Right ventricle myocardium superior (tissue), 1 donor: ENCODE measurements at places on chromosomes 7 and 10.

DNA sequence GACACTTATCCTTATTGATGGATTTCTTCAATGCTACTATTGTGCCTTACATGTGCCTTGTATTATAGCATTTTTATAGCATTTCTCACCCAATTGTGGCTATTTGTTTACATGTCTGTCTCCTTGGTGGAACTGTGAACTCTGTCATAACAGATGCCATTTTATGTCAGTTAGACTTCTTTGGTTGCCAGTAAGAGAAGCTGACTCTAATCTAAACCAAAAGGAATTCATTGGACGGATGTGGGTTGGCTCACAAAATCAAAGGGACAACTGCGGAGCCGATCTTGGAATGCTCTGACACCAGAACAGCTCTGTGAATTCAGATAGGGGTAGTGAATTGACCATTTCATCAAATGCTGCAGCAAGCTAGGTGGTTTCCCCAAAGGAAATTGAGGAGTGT is 15.0 kb downstream of the GARIN1A start:
- DNase-seq: no peak

DNA sequence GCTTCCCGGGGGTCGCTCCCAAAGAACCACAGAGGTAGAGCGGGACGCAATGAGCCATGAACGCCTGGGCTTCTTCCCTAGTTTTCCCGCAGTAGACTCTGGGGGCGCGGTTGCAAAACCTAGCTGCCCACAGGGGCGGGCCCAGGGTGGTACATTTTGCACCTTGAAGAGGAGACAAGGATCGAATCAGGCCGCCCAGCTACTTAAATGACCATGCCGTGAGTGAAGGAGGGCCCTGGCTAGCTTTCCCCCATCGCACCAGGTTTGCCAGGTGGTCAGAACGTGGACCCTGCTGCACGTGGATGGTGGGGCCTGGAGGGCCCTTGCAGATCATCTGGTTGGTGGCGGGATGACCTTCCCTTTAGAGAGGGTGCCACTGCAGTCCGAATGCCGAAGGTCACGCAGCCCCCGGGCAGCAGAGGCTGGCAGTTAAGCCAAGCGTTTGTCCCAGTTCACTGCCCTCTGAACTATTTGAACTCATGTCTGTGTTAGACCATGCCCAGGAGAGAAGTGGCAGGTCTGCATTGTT is 604 bp upstream of the SHTN1 start:
- DNase-seq: no peak

- DNase-seq: no peak
These were observed 3.1 kb upstream of the DOCK1 start for GRCh38 chr10:126902157-126902556.

- no peak for DNase-seq
These were observed 14.0 kb upstream of the GTPBP4 start for GRCh38 chr10:974038-974784.

- DNase-seq: no peak
These were observed 92.1 kb upstream of the CXCL12 start for GRCh38 chr10:44477046-44477425.

DNA sequence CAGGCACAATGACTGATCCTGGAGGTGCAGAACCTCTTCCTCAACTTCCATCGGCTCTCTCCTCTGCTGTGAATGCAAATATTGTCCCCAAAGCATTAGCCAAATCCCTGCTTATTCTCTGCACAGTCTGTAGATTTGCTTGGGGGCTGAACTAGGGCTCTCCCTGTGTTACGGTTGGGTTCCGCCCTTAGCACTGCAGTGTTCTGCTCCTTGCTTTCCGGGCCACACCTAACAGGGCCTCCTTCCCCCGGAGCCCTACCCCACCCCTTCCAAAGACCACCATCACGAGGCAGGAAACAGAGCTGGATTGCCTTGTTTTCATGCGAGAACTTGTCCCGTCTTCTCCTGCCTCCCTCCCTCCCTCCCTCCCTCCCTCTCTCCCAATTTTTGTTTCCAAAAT is 36.6 kb downstream of the SLC25A28 start:
- DNase-seq: no peak

DNA sequence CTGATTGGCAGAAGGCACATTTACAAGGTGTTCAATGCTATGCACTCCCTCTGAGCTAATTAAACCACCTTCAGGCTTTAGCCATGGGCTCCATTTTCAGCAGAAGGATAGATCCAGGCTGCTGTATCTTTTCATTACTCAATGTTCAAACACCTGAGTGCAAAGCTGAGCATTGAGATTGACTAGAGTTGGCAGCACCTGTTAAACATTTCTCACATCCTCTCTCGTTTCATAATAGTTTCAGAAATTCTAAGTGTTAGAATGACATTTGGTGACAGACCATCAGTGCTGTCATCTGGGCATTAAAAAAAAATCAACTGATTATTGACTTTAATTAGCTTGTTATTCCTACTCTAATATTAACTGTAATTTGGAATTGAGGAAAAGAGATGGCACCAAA is 187.1 kb upstream of the SEMA3E start:
- DNase-seq: no peak

GRCh38 chr10:62978482-62978881 is 154.6 kb upstream of the NRBF2 start:
- DNase-seq: no peak

DNA sequence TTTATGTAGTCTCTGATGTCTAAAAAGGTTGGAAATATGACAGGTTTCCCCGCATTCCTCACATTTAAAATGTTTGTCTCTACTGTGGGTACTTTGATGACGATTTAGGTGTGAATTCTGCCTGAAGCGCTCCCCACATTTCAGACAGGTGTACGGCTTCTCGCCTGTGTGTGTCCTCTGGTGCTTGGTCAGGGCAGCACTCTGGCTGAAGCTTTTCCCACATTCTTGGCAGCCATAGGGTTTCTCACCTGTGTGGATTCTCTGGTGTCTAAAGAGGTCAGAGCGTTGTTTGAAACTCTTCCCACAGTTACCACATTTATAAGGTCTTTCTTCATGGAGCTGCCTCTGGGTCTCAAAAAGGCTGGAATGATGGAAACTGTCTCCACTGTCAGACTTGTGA is 6.3 kb downstream of the ZNF394 start:
- DNase-seq: no peak

GRCh38 chr10:88994019-88994418 is 3.4 kb downstream of the FAS start:
- no peak for DNase-seq

- DNase-seq: no peak
These were observed 64.6 kb downstream of the CUX1 start for GRCh38 chr7:101882005-101882421.

DNA sequence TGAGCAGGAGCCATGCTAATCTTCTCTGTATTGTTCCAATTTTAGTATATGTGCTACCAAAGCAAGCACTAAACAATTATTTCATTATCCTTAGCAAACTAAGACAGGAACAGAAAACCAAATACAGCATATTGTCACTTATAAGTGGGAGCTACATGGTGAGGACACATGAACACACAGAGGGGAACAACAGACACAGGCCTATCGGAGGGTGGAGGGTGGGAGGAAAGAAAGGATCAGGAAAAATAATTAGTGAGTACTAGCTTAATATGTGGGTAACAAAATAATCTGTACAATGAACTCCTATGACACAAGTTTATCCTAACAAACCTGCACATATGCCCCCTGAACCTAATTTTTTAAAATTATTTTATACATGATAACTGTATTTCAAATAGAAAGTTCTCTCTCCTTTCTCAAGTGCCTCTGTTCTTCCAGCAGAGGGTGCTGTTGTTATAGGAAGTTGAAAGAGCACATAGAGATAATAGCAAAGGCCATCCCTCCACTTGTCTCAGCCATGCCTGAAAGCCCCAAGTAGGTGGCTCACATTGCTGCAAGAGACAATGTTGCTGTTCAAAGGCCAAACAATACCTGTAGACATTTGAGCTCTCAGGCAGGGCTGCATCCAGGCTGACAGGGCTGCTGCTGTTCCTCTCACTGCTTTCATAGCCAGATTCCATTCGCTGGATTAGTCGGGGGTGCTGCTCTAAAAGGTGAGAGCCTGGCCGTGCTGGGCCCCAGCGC is 33.4 kb upstream of the PPP3CB start:
- DNase-seq: no peak

- DNase-seq: no peak
These were observed 54.4 kb downstream of the ARMH3 start for GRCh38 chr10:102001435-102002068.

- DNase-seq: no peak
These were observed 19.3 kb downstream of the CACNB2 start for GRCh38 chr10:18159557-18159956.

DNA sequence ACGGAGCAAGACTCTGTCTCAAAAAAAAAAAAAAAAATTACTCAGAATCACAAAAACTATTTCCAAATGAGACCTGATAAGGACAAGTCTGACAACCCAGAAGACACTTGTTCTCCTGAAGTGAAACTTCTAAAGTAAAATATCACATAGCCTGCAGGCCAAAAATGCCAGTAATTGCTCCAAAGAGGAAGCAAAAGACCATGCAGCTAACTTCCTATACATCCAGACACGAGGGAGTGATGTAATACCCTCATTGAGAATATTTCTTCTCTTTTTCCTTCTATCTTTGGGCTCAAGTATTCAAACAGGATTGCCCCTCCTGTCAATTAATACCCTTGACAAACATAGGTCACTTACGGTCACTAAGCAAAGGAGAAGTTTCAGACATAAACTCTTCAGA is 31.2 kb downstream of the ARMH3 start:
- DNase-seq: no peak

DNA sequence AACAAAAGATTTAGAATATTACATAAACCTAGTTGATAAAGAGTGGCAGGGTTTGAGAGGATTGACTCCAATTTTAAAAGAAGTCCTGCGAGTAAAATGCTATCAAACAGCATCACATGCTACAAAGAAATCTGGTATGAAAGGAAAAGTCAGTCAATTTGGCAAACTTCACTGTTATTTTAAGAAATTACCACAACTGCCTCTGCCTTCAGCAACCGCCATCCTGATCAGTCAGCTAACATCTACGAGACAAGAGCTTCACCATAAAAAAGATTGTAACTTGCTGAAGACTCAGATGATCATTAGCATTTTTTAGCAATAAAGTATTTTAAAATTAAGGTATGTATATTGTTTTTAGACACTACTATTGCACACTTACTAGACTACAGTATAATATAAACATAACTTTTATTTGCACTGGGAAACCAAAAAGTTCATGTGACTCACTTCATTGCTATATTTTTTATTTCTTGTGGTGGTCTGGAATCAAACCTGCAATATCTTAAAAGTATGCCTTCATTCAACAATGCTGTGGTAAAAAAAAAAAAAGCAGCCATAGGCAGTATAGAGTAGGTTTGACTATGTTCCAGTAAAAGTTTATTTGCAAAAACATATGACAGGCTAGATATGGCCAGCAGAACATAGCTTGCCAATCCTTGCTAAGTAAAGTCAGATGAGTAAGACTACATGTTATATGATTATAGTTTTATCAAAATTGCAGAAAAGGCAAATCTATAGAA is 74.4 kb downstream of the GLCCI1 start:
- DNase-seq: no peak

DNA sequence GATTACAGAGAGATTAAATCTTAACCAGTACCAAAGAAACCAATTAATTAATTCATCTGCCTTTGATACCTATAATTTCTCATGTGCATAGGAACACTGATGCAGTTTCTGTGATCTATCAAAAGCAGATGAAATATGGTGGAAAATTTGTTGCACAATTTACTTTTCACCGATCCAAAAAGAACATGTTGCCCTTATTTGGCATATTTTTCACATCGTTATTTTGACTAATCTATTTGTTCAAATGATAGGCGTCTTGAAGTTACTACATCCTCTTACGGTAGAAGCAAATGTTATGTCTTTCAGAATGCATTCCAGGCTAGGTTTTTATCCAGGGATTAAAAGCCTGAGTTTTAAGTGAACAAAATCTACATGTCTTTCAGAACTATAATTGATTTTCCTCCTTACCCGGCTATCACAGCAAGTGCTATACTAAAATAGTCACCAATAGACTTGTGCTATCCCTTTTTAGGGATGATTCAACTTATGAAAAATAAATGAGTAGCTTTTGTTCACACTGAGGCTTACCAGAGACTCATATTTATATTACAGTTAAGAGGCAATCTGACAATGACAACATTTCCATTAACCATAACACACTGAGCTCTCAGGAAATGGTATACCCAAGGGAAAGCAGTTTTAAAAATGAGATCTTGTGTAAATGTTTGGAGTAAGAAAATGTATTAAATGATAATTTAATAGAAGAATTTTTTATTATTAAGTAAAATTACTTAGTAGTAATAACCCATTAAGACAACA is 16.8 kb upstream of the TES start:
- DNase-seq: no peak

- peak; percentile 79 for DNase-seq
These were observed 328 bp downstream of the ESYT2 start for GRCh38 chr7:158829021-158829341.

DNA sequence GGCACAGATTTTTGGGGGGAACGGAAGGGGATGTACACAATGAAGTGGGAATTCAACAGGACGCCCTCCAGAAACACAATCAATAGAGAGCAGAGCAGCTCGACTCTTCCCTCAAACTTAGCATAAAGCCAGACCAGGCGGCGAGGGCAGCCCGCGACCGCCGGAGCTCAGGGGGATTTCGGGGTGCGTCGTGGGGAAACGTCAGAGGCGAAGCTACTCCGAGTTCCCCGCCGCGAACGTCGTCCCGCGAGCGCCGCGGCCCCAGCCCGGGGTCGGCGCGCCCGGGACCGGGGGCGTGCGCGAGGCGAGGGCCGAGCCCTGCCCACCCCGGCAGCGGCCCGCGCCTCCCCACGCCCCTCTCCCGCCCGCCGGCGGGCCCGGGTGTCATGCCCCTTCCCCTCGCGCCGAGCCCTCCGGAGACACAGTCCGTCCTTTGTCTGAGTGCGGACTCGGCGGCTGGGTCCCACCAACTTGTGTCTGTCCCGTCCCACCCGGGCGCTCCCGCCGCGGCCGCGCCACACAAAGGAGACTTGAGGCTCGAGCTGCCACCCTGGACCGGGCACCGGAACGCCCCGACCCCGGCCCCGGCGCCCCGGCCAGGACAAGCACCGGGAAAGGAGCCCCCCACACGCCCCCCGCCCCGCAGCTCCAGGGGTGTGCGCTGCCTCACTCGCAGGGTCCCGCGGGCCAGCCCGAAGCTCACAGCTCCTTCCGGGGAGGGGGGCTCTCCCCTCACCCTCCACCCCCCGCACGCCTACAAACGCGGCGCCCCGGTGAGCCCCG is 634 bp downstream of the EZH2 start:
- DNase-seq: peak; percentile 53

- no peak for DNase-seq
These were observed 202.9 kb downstream of the PTPRN2 start for GRCh38 chr7:158384746-158385145.

GRCh38 chr10:5450605-5451384 is 38.4 kb downstream of the NET1 start:
- DNase-seq: no peak

- no peak for DNase-seq
These were observed 29.8 kb upstream of the KLF6 start for GRCh38 chr10:3814838-3815220.
